Activated CD4-positive, CD25-positive, alpha-beta regulatory T cell (primary cell): ENCODE measurements at places on chromosomes 12 and 14.

DNA sequence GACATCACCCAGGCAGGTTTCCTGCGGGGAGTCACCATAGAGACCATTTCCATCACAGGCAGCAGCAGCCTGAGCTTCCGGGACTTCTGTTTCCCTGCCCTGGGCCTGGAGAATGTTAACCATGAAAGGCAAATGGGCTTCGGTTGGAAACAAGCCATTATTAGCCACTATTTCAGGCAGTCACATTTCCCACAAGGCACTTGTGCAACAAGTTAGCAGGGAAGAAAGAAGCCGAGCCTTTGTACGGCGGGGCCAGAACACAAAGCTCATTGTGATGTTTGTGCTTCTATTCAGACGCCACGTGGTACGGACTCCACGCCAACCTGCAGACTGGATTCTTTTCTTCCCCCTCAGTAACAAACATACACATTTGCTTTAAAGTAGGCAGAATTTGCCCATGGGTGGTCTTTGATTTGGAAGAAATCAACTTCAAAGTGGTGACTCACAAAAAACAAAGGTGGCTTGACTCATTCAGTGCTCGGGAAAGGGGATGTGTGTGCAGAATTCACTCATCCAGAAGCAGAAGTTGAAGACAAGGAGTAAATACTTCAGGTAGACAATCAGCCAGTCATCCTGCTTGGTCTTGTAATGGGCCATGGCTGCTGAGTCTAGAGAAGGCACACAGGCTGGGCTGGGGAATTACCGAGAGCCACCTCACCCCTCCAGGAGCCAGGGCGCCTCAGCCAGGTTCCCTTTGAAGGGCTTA, 154.2 kb upstream of the PRMT8 start:
- DNase-seq = no peak

DNA sequence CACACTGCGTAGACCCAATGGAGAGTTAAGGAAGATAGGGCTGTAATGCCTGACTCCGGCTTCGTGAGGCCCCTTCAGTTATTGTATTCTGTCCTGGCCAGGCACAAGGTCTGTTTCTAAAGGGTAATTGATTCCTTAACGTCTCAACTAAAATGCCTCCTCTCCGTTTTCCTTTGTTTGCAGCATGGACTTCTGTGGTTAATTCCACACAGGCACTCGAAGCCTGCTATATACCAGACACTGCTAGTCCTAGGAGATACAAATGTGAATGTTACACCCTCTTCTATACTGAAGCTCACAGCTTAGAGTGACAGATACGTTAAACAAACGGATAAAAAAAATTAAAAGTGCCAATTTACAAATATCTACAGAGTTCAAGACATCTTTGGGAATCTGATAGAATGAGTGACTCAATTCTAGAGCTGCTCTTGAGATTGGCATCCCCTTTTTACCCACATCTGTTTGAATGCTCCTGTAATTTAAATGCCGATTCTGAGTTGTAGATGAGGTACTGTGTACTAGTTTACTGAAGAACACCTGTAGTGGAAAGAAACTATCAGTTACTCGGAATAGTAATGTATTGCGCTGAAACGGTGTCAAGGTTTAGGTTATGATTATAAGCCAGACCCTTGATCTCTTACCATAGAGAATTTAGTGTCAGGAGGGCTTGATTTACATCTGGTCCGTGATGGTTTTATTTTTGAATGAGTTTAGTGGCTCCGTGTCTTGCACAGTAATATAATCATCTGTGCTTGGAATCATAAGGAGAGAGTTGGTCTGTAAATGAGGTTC, 784 bp downstream of the PSMA6 start:
- DNase-seq = no peak

GRCh38 chr12:99418379-99418778, 229.2 kb upstream of the GARIN6 start:
- DNase-seq = no peak

GRCh38 chr12:15852383-15852782, 29.8 kb upstream of the STRAP start:
- DNase-seq = no peak

DNA sequence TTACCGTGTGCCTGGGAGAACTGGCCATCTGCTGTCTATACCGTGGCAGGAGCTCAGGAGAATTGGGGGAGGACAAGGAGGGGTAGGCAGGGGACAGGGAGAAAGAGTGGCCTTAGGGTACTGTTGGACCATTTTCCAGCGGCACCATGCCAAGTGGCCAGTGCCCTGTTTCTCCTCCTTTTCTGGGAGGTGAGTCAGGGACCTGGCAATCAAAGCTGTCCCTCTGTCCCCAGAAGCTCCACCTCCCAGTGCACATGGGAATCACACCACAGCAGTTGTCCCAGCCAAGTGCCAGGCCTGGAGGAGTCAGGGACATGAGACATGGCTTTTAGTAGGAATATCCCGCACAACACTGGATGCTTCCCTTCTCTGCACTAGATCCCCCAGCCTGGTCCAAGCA, 118.0 kb downstream of the GCH1 start:
- no peak for DNase-seq

GRCh38 chr12:100824476-100824875, 29.9 kb downstream of the ANO4 start:
- no peak for DNase-seq

DNA sequence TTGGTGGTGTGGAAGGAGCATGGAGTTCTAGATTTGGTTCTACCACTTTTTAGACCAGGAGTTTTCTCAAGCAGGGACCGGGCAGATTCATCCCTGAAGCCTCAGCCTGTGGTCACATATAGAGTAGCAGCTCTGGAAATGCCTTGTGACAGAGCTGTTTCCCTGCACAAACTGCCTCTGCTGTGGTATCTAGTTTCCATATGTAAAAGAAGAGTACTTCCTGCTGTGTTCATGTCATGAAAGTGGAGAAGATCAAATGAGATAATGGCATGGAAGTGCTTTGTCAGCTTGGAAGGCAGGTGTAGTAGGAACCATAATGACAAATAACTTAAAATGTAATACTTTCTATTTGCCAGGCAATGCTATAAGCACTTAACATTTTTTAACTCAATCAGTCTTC, 26.1 kb downstream of the OTUB2 start:
- no peak for DNase-seq

DNA sequence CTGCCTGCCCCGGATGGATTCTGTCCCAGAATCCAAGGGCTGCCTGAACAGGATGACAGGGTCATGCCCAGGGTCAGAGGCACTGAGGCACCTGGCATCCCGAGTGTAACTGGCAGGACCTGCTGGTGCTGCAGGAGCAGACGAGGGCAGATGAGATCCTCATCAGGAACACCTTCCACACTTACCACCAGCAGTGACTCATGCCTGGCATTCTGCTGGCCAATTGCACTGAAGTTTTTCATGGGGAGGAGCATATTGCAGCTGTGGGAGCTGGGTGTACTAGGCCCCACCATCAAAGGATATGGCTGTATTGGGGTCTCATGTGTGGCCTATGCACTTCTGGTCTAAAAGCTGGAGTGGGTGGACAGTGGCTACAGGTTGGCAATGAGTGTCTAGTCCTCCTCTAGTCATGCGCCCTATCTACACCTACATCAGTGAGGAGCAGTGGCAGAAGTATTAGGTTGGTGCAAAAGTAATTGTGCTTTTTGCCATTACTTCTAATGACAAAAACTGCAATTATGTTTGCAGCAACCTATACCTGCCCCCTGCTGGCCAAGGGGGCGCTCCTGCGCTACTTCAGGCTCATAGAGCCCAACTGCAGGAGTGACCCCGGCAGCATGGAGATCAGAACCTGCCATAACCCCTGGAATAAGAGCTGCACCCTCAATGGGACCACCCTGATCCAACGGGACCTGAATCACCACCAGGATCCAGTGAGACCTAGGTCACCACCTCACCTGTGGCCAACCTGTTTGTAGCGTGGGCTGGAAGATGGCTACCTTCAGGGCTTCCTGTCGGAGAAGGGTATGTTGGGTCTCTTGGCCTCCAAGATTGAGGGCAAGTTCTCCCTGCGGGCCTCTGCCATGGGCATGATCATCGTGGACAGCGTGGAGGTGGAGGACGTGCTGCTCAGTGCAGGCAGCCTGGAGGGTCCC, 8.0 kb upstream of the C12orf42 start:
- DNase-seq = peak; percentile 27

GRCh38 chr14:105417690-105418121, 1.9 kb upstream of the MTA1 start:
- DNase-seq = no peak

DNA sequence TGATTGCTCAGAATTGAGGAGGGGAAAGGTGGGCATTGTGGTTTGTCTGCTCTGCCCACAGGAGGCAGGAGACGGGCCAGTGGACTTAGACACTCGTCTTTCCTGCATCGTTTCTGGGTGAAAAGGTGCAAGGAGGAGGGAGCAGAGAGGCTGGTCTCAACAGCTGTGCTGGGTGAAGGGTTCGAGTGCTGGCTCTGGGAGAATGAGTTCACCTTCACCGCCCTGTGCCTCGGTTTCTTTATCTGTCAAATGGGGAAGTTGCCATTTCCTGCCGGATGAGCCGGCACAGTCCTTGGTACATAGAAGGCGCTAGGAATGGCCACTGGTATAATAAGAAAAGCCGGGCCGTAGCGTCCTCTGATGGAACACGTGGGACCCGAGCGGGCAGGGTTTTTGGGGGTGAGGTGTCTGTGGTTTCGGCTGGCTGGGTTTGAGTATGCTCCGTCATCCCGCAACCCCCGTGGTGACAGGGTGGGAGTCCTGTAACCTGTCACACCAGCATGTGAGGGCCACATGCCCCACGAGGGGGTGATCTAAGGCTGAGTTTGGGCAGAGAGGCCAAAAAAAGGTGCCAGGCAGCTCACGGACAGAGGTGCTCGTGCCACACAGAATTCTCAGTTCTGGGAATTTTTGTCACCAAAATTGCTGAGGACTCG, 7.3 kb downstream of the BCL7A start:
- DNase-seq = no peak

DNA sequence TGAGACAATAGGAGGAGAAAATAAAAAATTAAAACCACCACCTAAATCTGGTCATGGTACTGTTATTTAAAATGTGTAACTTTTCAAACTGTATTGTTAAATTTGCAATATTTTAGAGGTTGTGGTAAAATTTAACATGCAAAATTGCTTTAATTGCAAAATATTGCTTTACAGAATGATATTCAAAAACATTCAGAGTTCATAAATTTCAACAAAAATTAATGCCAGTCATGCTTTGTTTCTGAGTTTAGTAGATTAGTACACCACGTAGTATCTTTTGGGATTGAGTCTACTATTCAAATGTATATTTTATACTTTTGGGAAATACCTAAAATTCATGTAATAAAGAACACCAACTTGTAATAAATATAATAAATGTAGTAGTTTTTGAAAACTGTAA, 18.3 kb downstream of the ETFRF1 start:
- DNase-seq = no peak

DNA sequence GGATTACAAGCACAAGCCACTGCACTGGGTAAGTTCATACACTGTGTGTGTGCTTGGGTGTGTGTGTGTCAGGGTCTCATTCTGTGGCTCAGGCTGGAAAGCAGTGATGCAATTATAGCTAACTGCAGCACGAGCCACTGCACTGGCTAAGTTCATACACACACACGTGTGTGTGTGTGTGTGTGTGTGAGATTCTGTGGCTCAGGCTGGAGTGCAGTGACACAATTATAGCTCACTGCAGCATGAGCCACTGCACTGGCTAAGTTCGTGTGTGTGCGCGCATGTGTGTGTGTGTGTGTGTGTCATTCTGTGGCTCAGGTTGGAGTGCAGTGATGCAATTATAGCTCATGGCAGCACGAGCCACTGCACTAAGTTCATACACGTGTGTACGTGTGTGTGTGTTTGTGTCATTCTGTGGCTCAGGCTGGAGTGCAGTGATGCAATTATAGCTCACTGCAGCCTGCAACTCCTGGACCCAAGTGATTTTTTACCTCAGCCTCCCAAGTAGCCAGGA, 85.4 kb downstream of the HECTD1 start:
- no peak for DNase-seq

DNA sequence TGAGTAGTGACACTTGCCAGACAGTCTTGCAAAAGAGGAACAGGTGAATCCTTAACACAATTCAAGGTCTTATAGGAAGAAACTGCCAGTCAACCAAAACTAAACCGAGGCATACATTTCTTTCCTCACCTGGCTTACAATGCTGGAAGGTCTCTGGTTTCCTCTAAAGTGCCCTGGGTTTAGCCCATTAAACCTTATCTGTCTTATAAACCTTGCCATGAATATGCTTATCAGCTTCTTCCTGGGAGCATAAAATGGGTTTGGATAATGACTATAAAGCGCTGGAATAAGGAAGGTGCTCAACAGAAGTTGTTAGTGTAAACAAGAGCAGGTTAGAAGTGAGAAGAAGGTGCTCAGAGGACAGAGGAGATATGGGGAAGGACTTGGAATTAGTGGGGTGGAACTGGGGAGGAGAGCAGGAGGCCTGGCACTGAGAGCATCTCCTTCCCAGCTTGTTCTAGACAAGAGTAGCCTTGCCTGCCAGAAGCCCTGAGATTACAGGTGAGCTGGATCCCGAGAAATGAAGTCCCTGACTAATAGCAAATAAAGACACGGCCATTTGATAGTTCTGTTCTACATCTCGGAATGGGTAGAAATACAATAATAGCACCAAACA, 14.1 kb upstream of the GPRC5A start:
- no peak for DNase-seq

DNA sequence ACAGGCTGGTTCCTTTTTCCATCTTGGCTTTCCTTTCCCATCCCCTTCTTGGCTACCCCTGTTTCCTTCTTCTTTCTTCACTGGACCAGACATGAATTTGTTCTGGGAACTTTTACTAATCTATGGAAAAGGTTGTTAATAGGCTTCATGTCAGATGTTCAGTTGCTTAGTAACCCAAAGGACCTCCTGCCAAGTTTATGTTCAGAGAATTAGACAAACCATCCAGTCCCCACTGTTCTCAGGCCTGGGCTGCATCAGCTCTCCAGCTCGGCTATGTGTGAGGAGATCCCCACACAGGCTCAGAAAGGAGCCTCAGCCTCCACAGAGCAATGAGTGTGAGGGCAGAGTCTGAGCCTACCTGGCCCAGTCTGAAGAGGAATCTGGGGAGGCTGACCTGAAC, 78.0 kb downstream of the AKAP6 start:
- DNase-seq = no peak

GRCh38 chr12:43015090-43015737, 425.7 kb upstream of the PRICKLE1 start:
- DNase-seq = no peak

DNA sequence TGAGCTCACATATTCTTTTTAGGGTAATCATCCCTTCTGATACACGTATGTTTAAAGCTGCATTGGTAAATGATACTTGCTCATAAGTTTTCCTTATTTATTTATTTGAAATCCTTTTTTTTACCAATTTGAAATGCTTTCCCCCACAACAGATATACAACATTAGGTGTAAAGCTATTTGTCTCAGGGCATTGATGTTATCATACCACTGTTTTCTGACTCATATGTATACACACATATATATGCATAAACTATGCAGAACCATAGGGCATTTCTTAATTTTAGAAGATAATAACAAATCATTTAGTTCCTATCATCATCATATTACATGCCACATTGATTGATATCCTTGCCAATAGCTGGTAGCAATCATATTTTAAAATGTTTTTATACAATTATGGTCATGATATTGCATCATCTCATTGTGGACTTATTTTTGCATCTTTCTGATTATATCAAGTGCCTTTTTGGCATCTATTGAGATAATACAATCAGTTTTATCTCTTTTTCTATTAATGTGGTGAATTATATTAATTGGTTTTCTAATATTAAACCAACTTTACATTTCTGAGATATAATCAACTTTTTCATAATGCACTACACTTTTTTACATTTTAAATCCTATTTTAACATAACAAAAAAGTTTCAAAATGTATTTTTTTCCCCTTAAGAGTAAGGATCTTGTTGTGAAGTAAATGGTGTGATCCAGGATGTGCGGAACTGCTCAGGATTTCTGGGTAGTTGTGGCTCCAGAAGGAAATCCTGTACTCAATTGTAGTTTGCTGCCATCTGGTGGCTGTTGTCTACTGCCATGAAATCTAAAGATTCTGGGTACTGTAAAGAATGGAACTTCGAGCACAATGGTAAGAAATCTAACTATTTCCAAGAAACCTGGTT, 16.7 kb downstream of the OR9K2 start:
- DNase-seq = peak; percentile 2
